ENCODE measurements at places on chromosomes 5 and 9. TPM values are rescaled to one million over a fixed set of nuclear protein-coding genes. Genes with fewer than 3 reads are reported as not detected.

Gene NOXA1
- not detected for total RNA-seq

Gene LURAP1L
- 0.80 TPM for total RNA-seq

DNA sequence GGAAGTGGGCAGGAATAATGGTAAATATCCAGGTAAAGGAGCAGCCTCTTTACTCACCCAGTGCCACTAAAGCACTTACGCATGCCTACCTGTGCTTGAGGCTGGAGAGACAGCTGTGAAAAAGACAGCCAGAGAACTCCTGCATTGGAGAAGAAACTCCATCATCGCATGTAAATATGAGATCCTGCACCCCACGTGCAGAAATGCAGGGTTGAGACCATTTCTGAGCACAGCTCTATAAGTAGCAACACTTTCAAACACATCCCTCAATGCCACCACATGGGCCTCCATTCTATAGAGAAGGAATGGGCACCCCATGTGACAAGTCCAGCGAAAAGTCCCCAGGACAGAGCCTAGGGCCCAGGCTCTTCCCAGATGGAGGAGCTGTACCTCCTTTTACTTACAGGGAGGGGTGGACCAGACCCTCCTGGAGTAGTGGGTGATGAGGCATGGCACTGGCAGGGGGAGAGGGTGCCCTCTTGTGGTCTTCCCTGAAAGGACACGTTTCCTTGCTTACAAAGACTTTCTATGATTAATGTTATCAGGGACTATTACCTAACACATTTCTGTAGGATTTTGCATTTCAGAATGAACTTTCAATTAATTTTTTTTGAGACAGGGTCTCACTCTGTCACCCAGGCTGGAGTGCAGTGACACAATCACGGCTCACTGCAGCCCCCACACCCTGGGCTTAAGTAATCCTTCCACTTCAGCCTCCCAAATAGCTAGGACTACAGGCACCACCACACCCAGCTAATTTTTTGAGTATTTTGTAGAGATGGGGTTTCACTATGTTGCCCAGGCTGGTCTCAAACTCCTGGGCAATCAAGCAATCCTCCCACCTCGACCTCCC lies 55.3 kb upstream of the IL17B start:
- no peak for DNase-seq
- H3K36me3 ChIP-seq: no peaks in the 10 kb centered on the region
- H3K27ac ChIP-seq: no peak overlapping the region
- H3K4me1 ChIP-seq: no peaks in the 10 kb centered on the region

- H3K27me3 ChIP-seq: no peaks in the 10 kb centered on the region
- no peak overlapping the region for H3K27ac ChIP-seq
- H3K4me3 ChIP-seq: no peak overlapping the region
- H3K4me1 ChIP-seq: peaks cover 4% of the 10 kb centered on the region
These were observed 164.8 kb downstream of the ARHGAP26 start for GRCh38 chr5:142935014-142935413.

GRCh38 chr5:95910521-95910920 lies 51.1 kb downstream of the ELL2 start:
- H3K27ac ChIP-seq: no peak overlapping the region
- peaks cover 11% of the 10 kb centered on the region for H3K4me1 ChIP-seq
- peaks cover 12% of the 10 kb centered on the region for H3K36me3 ChIP-seq
- no peaks in the 10 kb centered on the region for H3K27me3 ChIP-seq
- no peak overlapping the region for H3K4me3 ChIP-seq
- DNase-seq: no peak

DNA sequence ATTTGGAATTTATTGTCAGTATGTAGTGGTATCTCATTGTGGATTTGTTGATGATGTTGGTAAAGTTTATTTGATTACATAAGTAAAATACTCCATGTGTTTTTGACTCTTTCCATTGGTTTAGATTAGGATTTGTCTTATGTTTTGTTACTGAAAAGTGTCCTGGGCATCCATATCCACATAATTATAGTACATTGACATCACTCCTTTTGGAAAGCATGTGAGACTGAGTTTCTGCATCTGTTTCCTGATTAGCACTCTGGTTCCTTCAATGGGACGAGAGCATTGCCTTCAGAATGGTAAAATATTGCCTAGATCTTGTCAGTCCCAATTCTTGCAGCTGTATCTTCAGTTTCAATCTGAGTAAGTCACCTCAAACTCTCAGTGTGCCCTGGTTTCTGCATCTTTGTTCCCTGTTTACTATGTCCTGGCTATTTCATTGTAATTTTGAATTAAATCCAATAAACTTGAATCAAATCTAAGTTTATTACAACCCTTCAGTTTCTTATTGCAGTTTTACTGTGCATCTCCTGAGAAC lies 128.1 kb downstream of the FBXO38 start:
- H3K4me3 ChIP-seq: no peak overlapping the region
- H3K27me3 ChIP-seq: no peaks in the 10 kb centered on the region
- no peaks in the 10 kb centered on the region for H3K36me3 ChIP-seq
- no peak for DNase-seq

- H3K27ac ChIP-seq: no peak overlapping the region
- no peaks in the 10 kb centered on the region for H3K4me1 ChIP-seq
- no peaks in the 10 kb centered on the region for H3K27me3 ChIP-seq
- H3K36me3 ChIP-seq: no peaks in the 10 kb centered on the region
- no peak overlapping the region for H3K4me3 ChIP-seq
- DNase-seq: no peak
These were observed 36.8 kb downstream of the SAXO1 start for GRCh38 chr9:18996211-18996610.

Data from GM12878 (cell line).